ENCODE measurements at places on chromosomes 5 and 9.

DNA sequence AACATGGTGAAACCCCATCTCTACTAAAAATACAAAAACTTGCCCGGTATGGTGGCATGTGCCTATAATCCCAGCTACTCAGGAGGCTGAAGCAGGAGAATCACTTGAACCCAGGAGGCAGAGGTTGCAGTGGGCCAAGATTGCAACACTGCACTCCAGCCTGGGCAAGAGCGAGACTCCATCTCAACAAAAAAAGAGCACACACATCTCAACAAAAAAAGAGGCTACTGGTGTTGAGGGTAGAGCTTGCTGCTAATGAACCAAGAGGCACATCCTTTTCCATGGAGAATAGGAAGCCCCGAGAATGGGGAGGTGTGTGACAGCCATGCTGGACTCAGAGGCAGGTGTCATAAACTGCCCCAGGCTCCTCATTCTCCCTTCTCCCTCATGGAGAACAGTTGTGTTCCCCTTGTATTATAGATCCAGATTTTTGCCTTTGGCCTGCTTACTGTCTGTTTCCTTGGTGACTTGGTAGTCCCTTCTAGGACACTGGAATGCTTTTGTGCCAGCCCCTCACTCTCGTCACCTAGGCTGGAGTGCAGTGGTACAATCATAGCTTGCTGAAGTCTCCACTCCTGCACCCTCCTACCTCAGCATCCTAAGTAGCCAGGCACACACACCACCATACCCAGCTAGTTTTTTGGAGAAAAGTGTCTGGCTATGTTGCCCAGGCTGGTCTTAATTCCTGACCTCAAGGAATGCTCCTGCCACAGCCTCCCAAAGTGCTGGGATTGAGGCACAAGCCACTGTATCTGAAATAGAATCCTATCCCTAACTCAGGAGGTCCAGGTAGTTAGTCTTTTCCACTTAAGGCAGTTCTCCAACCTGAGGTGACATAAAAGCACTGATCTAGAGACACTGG, 5.1 kb downstream of the RPL12 start:
- no peak for DNase-seq

- DNase-seq, result no peak
Observed at GRCh38 chr9:69604568-69605219, 67.5 kb downstream of the APBA1 start.

GRCh38 chr9:83235526-83235925, 172.6 kb upstream of the RASEF start:
- DNase-seq, result no peak

- no peak for DNase-seq
Observed at GRCh38 chr5:37799865-37800421, 39.9 kb downstream of the GDNF start.

DNA sequence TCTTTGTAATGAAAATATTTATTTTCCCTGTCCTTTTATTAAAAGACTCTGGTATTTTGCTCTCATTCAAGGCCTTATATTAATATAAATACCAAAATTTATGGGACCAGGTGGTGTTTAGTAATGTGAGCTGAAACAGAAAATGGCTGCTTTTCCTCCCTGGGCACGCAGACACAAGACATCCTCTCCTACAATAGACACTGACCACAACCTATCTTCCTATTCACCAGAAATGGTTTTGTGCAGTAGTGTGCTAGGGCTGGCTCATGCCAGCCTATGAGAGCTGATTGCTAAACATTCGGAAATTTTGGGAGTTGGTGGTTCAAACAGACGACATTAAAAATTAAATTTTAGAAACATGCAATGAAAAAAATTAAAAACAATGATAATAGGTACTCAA, 338.2 kb downstream of the BNC2 start:
- DNase-seq, result no peak

DNA sequence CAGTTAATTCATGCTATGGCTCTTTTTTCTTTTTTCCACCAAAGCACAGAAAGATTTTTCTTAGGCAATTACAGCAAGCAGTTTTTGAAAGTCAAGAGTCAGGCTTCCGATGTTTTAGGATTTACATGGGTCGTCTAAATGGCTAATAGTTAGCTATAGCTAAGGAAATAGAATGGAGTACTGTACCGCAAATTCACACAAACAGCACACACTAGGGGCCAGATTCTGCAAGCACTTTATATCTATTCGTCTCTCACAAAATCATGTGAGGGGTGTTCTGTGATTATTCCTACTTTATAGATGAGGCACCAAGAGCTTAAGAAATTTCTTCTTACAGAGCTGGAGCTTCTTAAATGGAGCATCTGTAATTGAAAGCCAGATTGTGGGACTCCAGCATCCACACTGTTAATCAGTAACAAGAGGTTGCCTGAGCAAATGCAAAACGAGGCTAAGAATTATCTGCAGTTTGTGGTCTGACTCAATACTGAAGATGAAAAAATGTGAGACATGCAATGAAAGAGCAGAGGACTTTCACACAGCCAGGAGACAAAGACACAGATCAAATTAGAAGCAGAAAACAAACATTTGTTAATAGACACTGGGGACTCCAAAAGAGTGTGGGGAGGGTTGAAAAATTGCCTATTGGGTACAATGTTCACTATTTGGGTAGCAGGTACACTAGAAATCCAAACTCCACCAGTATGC, 62.7 kb upstream of the CTXN3 start:
- no peak for DNase-seq
